ENCODE measurements at places on chromosomes 4 and X.

DNA sequence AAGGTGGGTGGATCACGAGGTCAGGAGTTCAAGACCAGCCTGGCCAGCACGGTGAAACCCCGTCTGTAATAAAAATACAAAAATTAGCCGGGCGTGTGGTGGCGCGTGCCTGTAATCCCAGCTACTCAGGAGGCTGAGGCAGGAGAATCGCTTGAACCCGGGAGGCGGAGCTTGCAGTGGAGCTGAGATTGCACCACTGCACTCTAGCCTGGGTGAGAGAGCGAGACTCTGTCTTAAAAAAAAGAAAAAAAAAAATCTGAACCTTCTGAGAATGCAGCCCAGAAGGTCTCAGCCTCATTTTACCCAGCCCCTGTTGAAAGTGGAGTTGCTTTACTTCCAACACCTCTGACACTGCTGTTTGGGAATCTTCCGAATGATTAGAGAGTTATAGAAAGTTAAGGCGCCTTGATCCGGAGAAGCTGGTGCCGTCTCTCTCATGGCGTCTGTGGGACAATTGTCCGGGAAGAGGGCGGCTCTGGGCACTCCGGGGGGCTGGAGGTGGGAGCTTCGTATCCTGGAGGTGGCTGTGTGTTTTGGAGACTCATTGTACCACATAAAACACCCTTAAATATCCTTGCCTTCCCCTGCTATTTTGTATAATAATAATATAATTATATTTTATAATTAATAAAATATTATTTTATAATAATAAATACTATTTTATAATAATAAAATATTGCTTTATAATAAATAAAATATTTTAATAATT lies 92.7 kb upstream of the PPP2R3B start:
- no peak for DNase-seq

GRCh38 chr4:124810827-124811226 lies 98.3 kb upstream of the ANKRD50 start:
- DNase-seq = no peak

GRCh38 chrX:40145001-40145922 lies 47.5 kb upstream of the BCOR start:
- DNase-seq = no peak

DNA sequence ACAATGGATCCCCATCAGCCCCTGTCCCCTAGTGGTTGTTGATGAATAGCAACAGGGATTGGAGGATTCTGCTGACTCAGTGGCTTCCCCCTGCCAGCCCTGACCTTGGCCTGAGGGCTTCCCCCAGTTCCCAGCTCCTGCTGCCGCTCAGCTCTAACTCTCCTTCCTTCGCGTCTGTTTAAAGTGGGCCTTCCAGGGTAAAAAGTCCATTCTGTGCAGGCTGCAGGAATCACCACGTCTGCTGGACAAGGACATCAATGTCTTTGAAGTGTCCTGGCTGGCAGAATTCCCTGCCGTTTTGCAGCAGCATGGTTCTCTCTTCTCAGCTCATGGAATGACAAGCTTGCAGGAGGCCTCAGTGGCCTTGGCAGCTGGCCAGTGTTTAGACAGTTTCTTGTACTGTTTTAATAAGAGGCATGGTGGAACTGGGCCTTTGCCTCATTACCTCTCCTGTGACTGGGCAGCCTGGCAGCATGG lies 152.5 kb upstream of the STX18 start:
- DNase-seq = no peak

GRCh38 chrX:103864149-103864548 lies 32.1 kb upstream of the RAB9B start:
- no peak for DNase-seq

GRCh38 chr4:15451181-15451865 lies 18.4 kb upstream of the CC2D2A start:
- no peak for DNase-seq

GRCh38 chr4:21742326-21742725 lies 206.2 kb downstream of the KCNIP4 start:
- peak; percentile 64 for DNase-seq

DNA sequence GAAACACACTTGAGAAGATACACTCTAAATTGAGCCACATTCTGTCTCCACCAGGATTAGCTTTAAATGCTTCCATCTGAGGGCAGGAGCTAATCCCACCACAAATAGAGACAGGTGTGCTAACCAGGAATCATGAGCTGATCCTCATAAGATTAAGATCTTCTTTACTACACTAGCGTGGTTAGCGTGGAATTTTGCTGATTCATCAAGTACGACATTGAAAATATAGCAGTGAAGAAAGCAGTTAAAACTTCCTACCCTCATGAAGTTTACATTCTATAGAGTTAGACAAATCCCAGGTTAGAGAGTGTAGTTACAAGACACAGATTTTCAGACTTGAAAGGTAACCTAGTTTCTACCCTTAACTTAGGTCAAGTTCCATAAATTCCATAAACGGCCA lies 5.3 kb upstream of the APELA start:
- no peak for DNase-seq

DNA sequence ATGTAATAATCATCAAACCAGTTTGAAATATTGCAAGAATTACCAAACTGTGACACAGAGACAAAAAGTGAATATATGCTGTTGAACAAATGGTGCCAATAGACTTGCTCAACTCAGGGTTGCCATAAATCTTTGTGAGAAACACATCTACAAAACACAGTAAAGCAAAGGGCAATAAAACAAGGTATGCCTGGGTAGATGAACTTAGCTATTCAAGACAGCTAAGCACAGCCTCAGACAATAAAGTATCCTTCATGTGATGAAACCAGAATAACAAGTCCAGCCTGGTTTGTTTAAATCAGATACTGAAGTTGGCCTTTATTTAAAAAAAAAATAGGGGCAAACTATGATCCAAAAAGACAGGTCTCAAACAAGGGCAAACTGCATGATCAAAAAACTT lies 19.2 kb downstream of the LAMTOR3 start:
- no peak for DNase-seq
